Right cardiac atrium (tissue), 5 donors: ENCODE measurements at places on chromosomes 16 and 17. TPM values are rescaled to one million over a fixed set of nuclear protein-coding genes. Genes with fewer than 3 reads are reported as not detected.

The TBC1D3I gene
- 0.31 TPM for total RNA-seq

The ZNF286A gene
- total RNA-seq, result 18.3 TPM

The KRTAP2-1 gene
- not detected for total RNA-seq

The SLC12A3 gene
- not detected for total RNA-seq

The JPH3 gene
- 0.09 TPM for total RNA-seq

The TBC1D3E gene
- total RNA-seq, result not detected

The PLA2G10 gene
- not detected for total RNA-seq

The EVPLL gene
- not detected for total RNA-seq

The ZNF267 gene
- 7.1 TPM for total RNA-seq

The NAGS gene
- total RNA-seq, result 1.7 TPM

The C16orf92 gene
- total RNA-seq, result not detected

The KIAA0513 gene
- 12.9 TPM for total RNA-seq

The ORC6 gene
- 6.2 TPM for total RNA-seq

The SLFN14 gene
- not detected for total RNA-seq

The PRM1 gene
- not detected for total RNA-seq

The NUBP2 gene
- total RNA-seq, result 34.1 TPM

The CLEC3A gene
- not detected for total RNA-seq

The CAPN15 gene
- 21.0 TPM for total RNA-seq

The NHLRC4 gene
- total RNA-seq, result 0.22 TPM

The HID1 gene
- total RNA-seq, result 11.5 TPM

The SDK2 gene
- total RNA-seq, result 2.0 TPM

The CTRL gene
- 0.37 TPM for total RNA-seq

The ATP6V0A1 gene
- 42.1 TPM for total RNA-seq

The ABCA9 gene
- 14.5 TPM for total RNA-seq

The LPO gene
- total RNA-seq, result not detected

The NTN3 gene
- 0.74 TPM for total RNA-seq

The KRT32 gene
- total RNA-seq, result not detected

The SSH2 gene
- total RNA-seq, result 43.5 TPM

The MTSS2 gene
- 66.4 TPM for total RNA-seq

The KREMEN2 gene
- not detected for total RNA-seq

The PPP1R1B gene
- 6.6 TPM for total RNA-seq

The DHRS7C gene
- total RNA-seq, result 189 TPM
